ENCODE measurements at places on chromosomes 16 and 17.

- DNase-seq, result no peak
Measured at GRCh38 chr17:39327109-39327508, 74.3 kb downstream of the FBXL20 start.

GRCh38 chr17:50147841-50148225, 2.6 kb downstream of the PPP1R9B start:
- DNase-seq, result no peak

DNA sequence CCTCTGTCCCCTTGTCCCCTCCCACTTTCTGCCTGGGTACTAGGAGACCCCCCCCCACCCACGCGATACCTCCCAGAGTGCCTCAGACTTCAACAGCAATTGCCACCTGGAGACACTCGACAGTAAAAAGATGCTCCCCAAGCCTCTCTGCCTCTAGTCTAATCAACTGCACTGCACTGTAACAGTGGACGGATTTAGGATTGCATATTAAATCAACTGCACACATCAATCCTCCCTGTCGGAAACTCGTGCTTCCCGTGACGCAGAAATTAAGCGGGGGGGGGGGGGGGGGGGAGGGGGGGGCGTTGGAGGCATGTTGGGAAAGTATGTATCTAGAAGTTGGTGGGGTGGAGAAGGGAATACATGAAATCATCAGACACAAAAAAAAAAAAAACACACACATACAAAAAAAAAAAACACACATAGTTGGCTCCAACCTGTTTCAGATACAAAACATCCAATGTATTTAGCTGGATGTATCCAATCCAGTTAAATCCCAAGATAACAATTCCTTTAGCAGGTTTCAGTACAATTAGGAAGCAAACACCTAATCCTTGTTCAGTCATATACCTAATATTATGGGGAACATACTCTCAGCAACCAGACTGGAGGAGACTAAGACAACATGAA, 29.7 kb downstream of the FAM222B start:
- peak; percentile 71 for DNase-seq

- no peak for DNase-seq
Measured at GRCh38 chr16:1454561-1454960, 10.2 kb upstream of the CCDC154 start.

DNA sequence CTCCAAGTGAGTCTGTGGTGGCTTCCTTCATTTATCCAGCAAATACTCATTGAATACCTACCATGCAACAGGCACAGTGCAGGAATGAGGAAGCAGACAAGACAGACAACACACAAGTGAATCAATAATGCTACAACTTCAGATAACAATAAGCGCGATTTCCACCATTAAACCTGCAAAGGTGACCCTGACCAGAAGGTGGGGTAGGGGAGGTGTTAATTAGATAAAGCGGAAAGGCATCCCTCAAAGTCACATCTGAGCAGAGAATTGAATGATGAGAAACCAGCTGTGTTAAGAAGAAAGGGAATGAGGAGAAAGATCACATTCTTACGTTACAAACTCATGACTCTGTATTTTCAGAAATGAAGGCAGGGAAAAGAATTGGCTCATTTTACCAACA, 26.3 kb downstream of the ZZEF1 start:
- no peak for DNase-seq

DNA sequence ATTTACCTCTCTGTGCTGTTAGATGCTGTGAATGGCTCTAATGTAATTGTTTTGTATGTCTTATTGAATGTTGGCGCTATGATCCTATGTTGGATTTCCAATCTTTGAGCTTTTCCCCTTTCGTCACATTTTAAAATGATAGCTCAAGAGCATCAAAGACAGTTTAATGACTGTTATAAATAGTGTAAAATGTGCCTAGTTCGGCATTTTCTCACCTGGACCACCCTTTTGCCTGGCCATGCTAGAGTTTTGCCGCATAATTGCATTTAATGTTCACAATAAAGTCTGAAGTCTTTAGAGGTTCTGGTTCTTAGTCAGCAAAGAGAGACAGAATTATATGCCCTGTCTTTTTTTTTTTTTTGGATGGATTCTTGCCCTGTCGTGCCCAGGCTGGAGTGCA, 155.2 kb downstream of the SNX29 start:
- no peak for DNase-seq

DNA sequence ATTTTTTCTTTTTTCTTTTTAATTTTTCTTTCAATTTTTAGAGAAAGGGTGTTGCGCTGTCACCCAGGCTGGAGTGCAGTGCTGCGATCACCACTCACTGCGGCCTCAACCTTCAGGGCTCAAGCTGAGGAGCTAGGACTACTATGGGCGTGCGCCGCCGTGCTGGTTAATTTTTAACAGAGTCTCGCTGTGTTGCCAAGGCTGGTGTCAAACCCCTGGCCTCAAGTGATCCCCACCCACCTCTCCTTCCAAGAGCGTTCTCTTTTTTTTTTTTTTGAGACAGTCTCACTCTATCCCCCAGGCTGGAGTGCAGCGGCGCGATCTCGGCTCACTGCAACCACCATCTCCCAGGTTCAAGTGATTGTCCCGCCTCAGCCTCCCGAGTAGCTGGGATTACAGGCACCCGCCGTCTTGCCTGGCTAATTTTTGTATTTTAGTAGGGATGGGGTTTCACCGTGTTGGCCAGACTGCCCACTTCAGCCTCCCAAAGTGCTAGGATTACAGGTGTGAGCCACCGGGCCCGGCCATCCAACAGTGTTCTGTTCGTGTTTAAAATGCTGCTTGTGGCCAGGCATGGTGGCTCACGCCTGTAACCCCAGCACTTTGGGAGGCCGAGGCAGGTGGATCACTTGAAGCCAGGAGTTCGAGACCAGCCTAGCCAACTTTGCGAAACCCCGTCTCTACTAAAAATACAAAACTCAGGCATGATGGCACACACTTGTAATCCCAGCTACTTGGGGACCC, 14.5 kb upstream of the RPL13 start:
- no peak for DNase-seq

- DNase-seq, result no peak
Measured at GRCh38 chr17:17813055-17813724, 23.6 kb downstream of the SREBF1 start.

DNA sequence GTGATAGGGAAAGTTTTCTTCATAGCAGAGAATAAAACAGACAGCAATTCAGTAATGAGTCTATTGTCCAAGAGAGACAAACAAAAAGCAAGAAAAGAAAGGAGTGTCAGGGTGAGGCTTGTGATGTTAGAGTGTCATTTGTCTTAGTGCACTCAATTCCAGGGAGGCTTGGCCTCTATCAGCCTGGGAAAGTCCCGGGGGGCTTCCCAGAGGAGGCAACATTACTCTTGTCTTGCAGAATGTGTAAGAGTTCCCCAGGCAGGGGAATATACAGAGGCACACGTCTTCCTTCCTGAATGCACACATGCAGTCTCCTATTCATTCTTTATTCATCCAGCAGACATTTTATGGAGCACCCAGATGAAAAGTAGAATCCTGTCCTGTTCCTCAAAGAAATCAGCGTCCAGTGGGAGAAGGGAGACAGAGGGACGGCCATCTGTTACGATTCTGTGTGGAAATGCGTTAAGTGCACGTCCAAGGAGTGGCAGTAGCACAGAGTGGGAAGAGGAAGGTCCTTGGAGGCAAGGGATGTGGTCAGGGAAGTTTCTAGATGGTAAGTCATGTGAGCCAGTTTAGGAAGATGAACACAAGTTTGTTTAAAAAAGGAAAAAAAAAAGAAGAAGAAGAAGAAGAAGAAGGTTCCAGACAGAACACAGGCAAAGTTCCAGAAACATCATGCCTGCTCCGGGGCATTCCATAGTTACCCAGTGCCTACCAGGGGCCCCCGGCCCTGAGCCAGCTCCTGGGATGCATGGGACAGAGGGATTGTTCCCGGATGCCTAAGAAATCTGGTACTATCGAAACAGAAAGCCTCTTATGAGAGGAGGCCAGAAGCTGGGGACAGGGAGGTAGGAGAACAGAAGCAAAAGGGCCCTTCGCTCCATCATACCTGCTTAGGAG, 21.1 kb downstream of the CACNG4 start:
- no peak for DNase-seq

DNA sequence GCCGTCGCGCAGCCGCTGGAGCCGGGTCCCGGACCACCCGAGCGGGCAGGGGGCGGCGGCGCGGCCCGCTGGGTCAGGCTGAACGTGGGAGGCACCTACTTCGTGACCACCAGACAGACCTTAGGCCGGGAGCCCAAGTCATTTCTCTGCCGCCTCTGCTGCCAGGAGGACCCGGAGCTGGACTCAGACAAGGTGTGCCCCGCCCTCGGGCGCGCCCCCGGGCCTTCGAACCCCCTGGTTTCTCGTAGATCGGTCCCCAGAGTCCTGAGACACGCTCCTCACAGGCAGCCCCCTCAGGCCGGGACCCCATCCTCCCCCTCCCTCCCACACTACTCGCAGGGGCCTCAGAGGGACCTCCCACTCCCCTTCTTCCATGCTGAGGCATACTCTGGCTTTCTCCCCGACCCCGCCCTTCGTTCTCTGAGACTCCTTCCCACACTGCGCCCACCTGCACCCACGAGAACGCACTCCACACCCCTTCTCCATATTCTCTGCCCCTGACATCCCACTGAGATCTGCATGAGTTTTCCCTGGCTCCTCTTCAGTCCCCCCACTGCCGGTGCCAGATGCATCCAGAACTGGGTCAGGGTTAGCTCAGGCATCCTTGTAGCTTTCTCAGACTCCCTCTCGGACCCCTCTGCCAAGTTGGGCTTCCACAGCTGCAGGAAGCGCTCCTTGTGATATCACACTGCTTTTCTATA, 523 bp downstream of the KCTD2 start:
- DNase-seq, result no peak

DNA sequence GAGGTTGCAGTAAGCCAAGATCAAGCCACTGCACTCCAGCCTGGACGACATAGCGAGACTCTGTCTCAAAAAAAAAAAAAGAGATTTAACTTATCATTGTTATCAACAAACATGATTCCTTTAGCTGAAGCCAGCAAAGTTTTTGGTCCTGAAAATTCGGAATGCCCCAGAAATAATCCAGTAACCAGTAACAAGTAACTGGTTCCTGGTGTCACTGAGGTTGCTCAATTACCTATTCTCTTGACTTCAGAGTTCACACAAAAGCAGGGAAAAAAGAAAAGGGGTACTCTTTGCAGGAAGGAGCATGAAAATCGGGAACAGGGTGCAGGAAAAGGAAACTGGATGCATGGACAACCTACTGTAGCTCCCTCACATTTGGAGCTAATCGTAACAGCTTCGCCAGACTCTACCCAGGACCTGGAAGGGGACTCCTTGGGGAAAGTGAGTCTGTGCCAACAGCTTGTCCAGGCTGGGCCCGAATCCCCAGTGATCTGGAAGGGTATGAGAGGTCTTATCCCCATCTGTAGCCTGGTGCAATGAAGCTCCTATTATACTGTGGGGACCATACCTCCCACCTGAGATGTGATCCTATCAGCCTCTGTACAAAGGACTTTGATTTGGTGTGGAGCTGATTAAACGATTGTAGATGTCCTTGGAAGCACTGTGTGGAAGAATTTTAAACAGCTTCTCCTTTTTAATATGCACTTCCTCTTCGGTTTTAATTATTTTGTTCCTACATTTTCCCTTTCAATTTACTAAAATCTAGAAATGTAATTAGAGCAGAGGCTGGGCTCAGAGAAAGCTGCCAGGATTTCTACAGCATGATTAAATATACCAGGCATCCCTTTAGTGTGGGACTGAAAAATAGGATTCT, 3.4 kb upstream of the SPOP start:
- no peak for DNase-seq

DNA sequence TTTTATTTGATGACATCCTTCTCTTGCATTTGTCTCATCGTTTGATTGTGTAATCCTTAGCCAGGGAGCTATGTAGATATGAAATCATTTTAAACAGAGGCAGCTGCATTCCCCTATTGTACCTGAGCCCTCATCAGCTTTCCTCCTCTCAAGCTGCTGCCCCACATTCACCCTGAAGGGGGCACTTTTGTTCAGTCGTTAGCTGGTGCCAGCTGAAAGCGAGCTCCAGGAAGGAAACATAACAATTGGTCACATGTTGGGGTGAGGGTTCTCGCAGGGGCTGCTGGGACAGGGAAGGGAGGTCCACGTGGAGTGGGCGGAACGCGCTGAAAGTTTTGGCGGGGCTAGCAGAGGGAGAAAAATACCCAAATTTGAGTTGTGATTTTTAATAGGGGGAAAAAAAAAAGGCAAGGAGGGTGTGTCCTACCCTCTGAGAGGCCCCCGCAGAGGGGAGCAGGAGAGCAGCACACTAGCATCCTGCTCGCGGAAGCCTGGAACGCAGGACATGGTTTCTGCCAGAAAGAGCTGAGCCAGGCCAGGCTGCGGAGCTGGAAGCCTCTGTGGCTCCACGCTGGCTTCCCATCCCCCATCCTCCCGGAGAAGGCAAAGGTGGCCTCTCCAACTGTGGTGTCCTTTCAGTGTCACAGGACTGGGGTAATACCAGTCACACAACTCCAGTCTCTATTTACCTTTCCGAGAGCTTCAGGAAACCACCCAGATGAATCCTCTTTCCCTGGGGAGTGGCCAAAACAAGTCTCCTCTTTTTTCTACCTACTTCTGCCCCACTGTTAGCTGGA, 8.5 kb upstream of the MSL1 start:
- DNase-seq, result peak; percentile 96

GRCh38 chr17:57782062-57782490, 37.0 kb upstream of the CCDC182 start:
- no peak for DNase-seq

GRCh38 chr16:88591577-88592021, 21.4 kb downstream of the ZC3H18 start:
- peak; percentile 98 for DNase-seq

- no peak for DNase-seq
Measured at GRCh38 chr17:70268383-70268782, 99.1 kb downstream of the KCNJ2 start.

- no peak for DNase-seq
Measured at GRCh38 chr17:34436607-34437006, 73.6 kb upstream of the CCL1 start.

DNA sequence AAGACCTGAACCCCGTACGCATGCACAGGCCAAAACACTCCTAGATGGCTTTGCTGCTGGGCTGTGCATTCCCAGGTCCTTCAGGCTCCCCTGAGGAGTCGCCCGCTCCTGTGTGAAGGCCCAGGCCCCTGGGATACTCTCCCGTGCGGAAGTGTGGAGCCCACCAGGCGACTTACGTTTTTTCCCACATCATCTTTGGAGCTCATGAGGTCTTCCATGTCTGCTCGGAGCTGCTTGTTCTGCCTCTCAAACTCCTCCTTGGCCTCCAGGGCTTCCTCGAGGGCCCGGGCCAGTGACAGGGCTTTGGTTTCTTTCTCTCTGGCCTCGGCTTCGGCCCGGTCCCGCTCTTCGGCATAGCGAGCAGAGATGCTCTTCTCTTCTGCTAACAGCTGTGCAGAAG, 56.4 kb downstream of the NDEL1 start:
- no peak for DNase-seq

DNA sequence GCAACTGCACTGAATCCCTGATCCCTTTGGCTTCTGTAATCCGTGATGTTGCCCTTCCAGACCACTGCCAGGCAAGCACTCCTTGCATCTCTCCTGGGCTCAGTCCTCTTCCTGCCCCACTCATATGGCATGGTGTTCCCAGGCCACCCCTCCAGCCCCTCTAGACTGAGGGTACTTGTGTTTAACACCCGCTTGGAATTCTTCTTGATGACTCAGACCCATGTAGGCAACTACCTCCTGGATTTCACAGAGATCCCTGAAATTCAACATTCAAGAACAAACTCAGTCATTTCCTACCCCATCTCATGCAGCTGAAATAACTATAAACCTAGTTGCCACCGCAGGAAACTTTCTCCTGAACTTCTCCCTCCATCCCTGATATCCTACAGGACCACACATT, 541.9 kb upstream of the CDH11 start:
- no peak for DNase-seq
